Subcutaneous preadipocyte (primary cell): ENCODE measurements at places on chromosomes 2 and 18. TPM values are rescaled to one million over a fixed set of nuclear protein-coding genes. Genes with fewer than 3 reads are reported as not detected.

Gene GKN1
- not detected in 2 replicates for total RNA-seq

Gene EDAR
- not detected in 2 replicates for total RNA-seq

Gene DCDC2C
- not detected in 2 replicates for total RNA-seq

Gene GPR155
- 1.4 and 1.8 TPM in 2 replicates for total RNA-seq

Gene EVX2
- total RNA-seq, result not detected in 2 replicates

Gene CYP26B1
- 2.5 and 6.6 TPM in 2 replicates for total RNA-seq

Gene SERPINB12
- not detected in 2 replicates for total RNA-seq

Gene FECH
- total RNA-seq, result 26.8 and 28.7 TPM in 2 replicates

Gene UGT1A6
- not detected in 2 replicates for total RNA-seq
